ENCODE measurements at places on chromosomes 6 and 20. TPM values are rescaled to one million over a fixed set of nuclear protein-coding genes. Genes with fewer than 3 reads are reported as not detected.

The DLK2 gene
- total RNA-seq = 0.09 TPM

The SNPH gene
- total RNA-seq = 7.6 TPM

The SOX4 gene
- 72.5 TPM for total RNA-seq

The LGSN gene
- total RNA-seq = not detected

The COL9A1 gene
- not detected for total RNA-seq

The RALGAPA2 gene
- total RNA-seq = 24.7 TPM

The ULBP2 gene
- 6.9 TPM for total RNA-seq

The KIF25 gene
- total RNA-seq = not detected

The PPP1R16B gene
- 135 TPM for total RNA-seq

The SPEF1 gene
- 0.09 TPM for total RNA-seq

The IDH3B gene
- 134 TPM for total RNA-seq

The RNF182 gene
- under 0.01 TPM for total RNA-seq

The VSX1 gene
- not detected for total RNA-seq

The CCN6 gene
- total RNA-seq = not detected

The RRAGD gene
- total RNA-seq = 0.09 TPM

The PNPLA1 gene
- total RNA-seq = not detected

The PLAGL1 gene
- 8.7 TPM for total RNA-seq

The RPRD1B gene
- 12.8 TPM for total RNA-seq

The TBXT gene
- not detected for total RNA-seq

The LY86 gene
- total RNA-seq = not detected

The MOG gene
- not detected for total RNA-seq

The BNIP5 gene
- total RNA-seq = not detected

Measured in endothelial cell of coronary artery (primary cell).